ENCODE measurements at places on chromosomes 1 and 21. TPM values are rescaled to one million over a fixed set of nuclear protein-coding genes. Genes with fewer than 3 reads are reported as not detected.

DNA sequence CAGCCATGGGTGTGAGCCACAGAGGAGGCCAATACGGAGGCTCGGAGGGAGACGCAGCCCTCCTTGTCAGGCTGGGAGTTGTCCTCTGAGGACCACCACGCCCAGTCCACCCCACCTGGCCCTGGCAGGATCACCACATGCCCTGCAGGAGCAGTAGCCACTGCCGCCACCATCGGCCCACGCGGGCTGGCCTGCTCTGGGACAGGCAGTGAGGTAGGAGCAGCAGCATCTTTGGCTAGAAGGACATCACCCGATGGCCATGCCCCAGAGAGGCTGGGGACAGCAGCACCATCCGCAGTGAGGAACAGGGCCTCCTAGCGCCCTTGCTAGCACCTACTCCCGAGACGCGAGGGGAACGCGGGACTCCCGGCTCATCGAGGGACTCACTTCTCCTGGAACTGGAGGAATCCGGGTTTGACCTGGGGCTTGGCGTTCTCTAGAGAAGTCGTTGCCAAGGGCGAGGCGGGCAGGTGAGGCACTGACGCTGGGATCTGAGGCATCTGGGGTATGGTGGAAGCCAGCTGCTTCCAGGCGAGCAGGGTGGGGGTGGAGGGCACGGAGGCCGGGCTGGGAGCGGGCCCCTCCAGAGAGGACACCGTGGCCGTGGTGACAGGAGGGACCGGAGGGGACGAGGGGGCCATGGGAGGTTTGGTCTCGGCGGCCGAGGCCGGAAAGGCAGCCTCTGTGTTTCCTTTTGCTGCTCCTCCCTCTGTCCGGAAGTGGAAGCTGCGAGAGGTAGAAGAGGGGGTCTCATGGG, 148.9 kb downstream of the CASZ1 start:
- no peak for DNase-seq

GRCh38 chr1:204495078-204495753, 611 bp upstream of the PIK3C2B start:
- no peak for DNase-seq

DNA sequence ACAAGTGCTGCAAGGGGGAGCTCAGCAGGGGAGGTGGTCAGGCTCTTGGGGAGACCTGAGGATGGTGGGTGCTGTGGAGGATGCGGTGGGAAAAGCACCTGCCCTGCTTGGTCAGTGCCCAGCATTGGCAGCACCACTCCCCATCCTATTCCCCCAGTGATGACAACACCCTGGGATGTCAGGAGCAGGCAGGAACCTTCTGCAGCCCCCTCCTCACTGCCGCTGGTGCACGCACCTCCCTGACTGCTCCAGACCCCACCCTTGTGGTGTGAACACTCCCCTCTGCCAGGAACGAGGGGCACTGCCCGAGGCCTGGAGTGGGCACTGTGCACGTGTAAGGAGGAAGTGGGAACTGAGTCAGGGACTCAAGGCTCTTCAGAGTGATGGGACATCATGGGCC, 12.5 kb downstream of the TMPRSS3 start:
- DNase-seq = no peak

GRCh38 chr1:66981679-66982078, 56.9 kb downstream of the MIER1 start:
- DNase-seq = peak; percentile 14

- no peak for DNase-seq
Observed at GRCh38 chr1:10216090-10216749, 5.8 kb downstream of the KIF1B start.

DNA sequence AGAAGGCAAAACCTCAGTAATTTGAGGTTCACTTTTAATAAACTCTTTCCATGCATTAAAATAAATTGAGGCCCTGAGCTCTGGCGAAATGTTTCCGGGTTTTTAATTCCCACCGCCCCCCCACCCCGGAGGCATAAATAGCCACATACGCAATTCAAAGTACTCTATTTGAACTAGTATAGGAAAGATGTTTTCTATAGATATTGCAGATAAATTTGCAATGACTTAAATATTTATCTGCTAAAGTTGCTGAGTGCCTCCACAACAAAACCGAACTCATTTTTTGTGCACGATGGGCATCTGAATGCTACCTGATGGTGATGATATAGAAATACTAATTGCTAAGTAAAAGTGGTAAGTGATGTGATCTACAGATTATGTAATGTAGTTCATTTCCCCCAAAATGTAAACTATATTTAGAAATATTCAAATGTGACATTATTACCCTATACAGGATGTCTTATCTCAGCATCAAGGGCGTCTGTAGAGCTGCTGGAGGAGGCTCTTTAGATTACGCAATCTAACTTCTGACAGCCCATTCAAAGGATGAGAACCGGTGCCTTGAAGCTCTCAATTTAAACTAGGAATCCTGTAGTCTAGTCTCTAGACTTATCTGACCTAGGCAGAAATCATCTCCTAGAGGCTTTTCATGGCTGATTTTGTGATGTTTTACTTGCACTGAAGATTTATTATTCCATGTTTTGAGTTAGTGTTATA, 8.5 kb downstream of the IRF2BP2 start:
- DNase-seq = no peak

DNA sequence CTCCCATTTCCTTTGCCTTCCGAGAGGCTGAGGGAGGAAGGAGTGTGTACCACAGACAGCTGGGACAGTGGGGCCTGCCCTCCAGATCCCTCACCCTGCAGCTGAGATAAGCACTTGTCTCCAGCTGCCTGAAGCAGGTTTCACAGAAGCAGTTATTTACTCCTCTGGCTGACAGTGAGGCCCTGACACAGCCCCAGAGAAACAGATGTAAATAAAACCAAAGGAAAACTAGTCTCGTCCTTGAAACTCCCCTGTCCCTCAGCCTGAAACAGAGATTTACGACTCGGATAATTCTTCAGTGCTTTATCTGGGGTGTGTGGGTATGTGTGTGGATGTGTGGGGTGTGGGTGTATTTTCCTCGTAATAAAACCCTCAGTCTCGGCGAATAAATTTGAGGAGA, 181.1 kb downstream of the IGSF21 start:
- no peak for DNase-seq

- no peak for DNase-seq
Observed at GRCh38 chr21:28885853-28886177, 106.9 kb downstream of the LTN1 start.

- no peak for DNase-seq
Observed at GRCh38 chr1:41953291-41953690, 34.6 kb upstream of the HIVEP3 start.

GRCh38 chr1:224490549-224491537, 56.2 kb upstream of the WDR26 start:
- DNase-seq = no peak

DNA sequence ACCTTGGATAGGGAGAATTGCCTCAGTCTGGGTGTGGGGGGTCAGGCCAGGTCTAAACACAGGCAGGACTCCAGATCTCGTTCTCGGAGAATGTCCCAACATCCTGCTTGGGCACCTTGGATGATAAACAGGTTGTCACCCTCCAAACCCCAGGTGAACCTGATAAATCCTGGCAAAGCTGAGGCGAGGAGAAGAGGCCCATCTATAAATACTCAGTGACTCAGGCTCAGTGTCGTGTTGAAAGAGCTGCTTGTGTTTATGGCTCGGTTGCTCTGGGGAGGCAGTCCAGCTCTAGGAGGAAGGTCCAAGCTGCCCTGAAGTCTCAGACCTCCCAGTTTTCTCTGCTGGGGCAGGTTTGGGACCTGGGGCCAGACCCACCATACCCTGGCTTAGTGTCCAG, 15.8 kb upstream of the TRIM63 start:
- no peak for DNase-seq

GRCh38 chr1:93848350-93848883, 30.6 kb downstream of the DNTTIP2 start:
- DNase-seq = no peak

GRCh38 chr1:7988576-7988975, 27.1 kb downstream of the PARK7 start:
- no peak for DNase-seq

GRCh38 chr1:165116732-165117131, 239.8 kb downstream of the LMX1A start:
- peak; percentile 87 for DNase-seq

DNA sequence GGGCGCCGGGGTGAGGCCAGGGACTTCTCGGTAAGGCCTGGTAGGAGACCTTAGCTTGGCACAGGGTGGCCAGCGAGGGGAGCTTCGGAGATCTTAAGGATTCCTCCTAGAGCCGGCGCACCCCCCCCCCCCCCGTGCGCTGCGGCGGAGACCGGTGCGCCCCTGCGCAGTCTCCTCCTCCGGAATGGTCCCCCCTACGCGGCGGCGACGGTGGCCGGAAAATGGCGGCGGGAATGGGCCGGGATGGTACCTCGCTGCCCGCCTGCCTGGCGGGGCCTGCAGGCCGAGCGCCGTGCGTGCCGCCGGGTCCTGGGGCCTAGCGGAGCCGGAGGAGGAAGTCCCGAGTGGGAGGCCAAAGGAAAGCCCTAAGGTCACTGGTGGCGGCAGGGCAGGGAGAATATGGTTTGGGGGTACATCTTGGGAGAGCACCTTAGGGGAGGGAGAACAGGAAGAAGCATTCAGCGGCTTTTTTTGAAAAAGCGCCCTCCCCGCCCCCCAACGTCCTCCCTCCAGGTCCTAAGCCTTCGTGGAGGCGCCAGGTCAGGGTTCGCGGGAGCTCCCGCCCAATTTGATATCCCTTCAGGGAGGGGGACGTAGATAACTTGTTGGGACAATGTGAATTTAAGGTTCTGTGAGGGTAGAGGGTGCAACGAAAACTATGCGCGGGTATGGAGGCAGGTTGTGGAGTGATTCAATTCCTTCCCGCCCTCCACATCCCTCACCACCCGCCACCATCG, 429 bp downstream of the SRRM1 start:
- no peak for DNase-seq

DNA sequence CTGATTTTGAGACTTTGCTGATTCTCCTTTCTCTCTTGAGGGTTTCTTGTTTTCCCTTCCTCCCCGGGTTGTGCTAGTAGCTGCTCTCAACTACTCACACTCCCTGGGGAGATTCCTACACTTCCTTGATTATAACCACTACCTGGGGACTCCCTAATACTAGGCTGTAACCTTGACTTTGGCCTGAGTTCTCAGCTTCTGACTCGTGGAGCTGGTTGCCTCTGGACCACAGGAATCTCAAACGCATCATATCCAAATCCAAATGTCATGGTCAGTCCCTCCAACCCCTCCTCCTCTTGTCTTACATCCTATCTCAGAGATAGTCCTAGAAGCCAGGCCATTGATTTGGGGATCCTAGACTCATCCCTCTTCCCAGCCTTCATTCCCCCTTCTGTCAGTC, 12.0 kb downstream of the MOV10 start:
- DNase-seq = no peak

DNA sequence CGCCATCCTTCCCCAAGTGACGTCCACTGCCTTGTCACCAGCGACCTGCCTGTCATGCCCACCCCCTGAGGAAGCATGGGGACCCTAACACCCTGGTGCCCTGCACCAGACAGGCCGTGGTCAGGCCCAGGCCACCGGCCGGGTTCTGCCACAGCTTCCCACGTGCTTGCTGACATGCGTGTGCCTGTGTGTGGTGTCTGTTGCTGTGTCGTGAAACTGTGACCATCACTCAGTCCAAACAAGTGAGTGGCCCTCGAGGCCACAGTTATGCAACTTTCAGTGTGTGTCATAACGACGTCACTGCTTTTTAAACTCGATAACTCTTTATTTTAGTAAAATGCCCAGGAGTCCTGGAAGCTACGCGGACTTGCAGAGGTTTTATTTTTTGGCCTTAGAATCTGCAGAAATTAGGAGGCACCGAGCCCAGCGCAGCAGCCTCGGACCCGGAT, 8.5 kb upstream of the CTRC start:
- no peak for DNase-seq

GRCh38 chr21:45351526-45352275, 53.3 kb upstream of the COL18A1 start:
- DNase-seq = no peak

DNA sequence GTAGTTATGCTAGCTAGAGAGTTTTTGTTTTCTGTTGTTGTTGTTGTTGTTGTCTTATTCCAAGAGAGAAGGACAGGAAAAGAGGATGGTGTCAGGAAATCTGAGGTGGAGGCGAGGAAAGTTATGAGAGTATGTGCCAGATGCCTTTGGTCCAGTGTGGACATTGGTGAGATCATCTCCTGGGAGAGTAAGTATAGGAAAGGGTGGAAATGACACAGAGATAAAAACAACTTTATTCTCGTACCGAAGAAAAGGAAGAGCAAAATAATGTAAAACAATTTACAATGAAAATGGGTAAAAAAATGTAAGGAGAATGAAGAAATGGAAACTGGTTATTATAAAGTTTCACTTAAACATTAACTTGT, 97.4 kb upstream of the ADGRL2 start:
- DNase-seq = peak; percentile 61

- DNase-seq = no peak
Observed at GRCh38 chr1:56435434-56436262, 143.7 kb downstream of the PLPP3 start.

DNA sequence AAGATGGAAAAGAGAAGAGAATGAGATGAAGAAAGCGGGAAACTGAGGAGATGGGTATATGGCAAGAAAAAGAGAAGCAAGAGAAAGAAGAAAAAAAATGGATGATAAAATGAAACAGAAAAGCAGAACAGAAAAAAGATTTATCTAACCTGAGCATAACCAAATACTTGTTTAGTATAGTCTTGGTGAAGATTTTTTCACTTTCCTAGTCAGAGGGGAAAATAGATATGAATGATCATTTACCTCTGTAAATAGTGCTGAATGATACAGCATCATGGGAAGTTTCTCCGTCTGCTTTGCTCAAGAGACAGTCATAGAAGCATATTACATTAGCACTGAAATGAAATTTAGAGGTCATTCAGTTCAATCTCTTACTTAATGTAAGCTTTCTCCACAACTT, 36.1 kb upstream of the PLPPR4 start:
- DNase-seq = no peak

GRCh38 chr1:183993132-183993531, 44.4 kb downstream of the COLGALT2 start:
- no peak for DNase-seq

Gene GJA9
- total RNA-seq = not detected

Gene SPATA46
- total RNA-seq = not detected

Gene FAM72A
- total RNA-seq = 7.2 TPM

Gene AKR7A3
- 0.21 TPM for total RNA-seq

Gene CAMK1G
- total RNA-seq = not detected

Gene OLIG2
- not detected for total RNA-seq

Gene PROK1
- total RNA-seq = not detected

Gene TESK2
- total RNA-seq = 3.2 TPM

Measured in SJSA1 (cell line).